Astrocyte of the cerebellum (primary cell): ENCODE measurements at places on chromosomes 3 and 15.
A peak's percentile ranks its signal among the peaks of the same experiment; 100 is the strongest.

DNA sequence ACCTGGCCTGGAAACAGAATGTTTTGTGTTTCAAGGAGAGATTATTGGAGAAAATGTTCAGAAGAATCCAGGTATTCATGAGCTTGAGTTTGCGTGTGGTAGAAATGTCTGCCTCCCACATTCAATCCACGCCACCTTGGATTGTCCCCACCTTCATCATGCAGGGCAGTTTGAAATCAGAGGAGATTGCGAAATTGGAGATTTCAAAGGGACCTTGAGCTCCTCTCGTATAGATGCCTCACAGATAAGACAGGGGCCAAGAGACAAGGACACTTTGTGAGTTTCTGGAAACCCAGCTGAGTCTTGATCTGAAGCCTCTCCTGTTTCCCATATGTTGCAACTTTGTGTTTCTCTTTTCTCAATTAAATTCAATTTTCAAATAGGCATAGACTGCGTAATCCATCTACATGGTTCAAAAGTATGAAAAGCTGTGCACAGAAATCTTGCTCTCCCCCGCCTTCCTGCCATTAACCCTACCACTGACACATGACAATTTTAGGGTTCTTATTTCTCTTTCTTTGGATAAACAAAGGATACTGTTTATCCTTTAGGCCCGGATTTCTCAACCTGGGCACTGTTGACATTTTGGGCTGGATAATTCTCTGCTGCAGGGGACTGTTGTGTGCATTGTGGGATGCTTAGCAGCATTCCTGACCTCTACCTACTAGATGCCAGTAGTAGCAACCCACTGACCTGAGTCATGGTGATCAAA is 53.8 kb downstream of the CMTM8 start:
- no peak for DNase-seq

DNA sequence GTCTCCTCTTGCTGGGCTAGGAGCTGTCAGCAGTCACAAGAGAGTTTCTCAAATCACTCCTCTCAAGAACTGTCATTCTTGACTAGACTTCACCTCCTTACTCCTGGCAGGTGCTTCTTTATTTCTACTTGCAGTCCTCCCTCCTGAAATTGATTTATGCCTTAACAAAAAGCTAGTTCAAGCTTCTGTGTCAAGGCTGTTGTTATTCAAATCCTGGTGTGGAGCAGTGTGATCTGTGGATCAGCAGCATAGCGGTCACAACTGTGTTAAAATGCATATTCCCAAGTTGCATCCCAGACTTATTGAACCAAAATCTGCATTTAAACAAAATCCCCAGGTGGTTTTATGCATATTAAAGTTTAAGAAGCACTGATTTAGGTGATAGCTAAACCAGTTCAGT is 120.7 kb upstream of the MRPL3 start:
- DNase-seq, result no peak

GRCh38 chr15:60557191-60557618 is 78.3 kb upstream of the ICE2 start:
- no peak for DNase-seq

- DNase-seq, result no peak
Observed at GRCh38 chr15:23518104-23518503, 47.4 kb upstream of the MKRN3 start.

DNA sequence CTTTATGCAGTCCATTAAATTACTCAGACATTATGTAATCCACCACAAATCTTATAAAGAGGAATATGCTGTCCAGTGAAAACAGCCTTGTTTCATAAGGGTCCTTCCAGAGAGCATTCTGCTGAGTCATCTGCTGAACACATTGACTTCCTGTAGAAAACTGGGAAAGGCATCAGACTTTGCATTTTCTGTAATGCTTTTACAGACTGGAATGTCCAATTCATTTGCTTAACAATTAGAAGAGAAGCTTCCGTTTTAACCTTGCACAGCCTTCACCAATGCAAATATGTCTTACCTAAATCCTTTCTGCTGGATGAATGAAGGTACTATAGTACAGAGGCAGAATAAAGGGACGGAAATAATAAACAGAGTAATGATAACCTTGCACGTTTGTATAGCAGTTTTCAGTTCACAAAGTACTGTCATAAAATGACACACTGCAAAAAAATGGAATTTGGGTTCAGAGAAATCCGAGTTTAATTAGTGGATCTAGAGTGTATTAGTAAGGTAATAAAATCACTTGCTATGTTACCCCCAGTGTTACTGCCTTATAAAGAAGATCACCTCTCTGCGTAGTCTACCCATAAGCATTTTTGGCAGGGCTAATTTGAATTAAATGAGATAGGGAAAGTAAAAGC is 301.5 kb downstream of the PYDC2 start:
- DNase-seq, result peak; percentile 89

DNA sequence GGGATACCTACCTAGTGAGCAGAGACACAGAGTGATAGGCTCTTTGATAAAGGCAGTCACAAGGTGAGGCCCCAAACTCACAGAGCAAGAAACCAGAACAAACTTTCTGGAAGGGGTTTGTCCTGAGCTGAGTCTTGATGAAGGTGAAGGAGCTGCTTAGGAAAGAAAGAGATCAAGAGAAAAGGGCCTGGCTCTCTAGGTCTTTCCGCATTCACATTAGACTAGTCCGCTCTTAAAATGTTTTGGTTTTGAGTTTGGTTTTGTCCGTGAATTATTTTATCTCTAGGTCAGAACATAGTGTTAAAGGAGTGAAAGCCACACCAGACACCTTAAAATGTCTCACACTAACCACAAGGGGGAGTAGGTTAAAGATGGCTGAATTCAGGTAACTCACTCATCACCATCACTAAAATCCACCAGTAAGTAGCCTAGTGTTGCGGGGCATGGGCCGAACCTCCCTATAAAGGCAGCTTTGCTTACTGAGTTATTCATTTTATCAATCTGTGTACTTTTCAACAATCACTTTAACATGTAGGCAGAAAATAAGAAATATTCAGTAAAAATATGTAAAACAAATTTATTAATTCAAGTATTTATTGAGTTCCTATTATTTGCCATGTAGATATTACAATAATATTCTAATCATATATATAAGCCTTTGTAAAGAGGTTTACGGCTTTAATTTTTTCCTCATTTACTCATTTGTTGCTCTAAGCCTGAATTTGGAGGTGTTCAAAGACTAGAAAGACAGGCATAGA is 121.5 kb upstream of the TSC22D2 start:
- no peak for DNase-seq

- DNase-seq, result no peak
Observed at GRCh38 chr3:14921811-14922705, 25.3 kb upstream of the NR2C2 start.

DNA sequence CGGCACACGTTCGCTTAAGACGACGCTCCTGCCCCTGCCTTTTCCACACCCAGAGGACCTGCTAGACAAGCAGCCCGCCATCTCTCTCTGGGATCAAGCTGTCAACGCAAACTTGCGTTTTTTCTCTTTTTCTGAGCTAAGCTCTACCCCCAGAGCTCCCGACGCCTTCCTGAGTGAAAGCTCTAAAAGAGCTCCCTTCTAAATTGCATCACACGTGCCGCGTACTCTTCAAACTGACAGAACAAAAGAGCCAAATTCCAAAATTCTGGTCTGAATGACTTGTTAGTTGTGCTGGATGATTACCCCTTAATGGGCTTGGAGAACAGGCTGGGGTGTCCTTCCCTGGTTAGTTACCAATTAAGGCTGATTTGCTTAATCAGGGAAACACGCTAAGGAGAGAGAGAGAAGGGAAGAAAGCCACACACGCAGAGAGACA is 81.2 kb downstream of the MDFIC2 start:
- DNase-seq, result no peak

DNA sequence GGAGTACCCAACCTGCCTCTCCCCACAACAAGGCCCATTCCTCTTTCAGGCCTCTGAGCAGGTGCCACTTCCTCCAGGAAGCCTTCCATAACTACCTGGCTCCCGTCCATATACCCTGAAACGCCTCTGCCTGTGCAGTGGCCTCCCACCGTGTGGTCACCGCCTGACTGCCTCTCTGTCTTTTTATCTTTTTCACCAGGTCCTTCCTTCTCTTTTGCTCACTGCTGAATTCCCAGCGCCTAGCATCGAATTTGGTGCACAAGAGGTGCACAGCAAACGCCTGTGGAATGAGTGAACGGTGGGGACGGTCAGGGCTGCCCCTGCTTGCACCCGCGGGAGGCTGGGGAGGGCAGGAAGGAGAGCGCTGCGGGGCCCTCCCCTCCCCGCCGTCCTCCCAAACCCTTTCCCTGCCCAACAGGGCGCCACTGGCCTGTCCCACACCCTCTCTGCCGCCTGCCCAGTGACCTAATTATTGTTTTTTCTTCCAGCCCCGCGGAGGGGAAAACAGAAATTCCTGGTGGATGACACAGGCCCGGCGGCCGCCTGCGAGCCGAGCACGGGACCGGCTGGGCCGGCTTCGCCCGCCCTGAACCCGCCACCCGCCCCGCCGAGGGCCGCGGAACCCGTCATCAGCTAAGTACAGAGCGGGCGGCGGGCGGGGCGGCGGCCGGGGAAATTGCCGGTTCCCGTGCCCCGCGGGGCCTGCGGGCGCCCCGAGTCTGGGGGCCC is 140.1 kb downstream of the SMAD6 start:
- peak; percentile 86 for DNase-seq

DNA sequence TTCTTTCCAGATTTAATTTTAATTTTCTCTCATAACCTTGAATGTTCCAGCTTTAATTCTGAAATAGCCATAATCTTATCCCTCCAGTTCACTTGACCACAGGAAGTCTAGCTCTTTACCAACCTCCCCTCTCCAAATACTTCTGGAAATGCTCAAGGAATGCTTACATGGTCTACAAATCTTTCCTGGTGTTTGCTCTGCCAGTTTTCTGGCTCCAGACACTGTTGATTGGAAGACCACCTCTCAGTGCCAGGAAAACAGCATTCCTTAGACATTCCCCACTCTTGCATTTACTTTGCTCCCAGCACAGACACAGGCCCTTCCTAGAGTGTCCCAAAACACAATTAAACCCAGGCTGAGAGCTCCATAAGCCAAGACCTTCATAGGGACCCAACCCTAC is 98.6 kb downstream of the MESD start:
- DNase-seq, result no peak

GRCh38 chr3:42701371-42702065 is 1.1 kb downstream of the HHATL start:
- peak; percentile 1 for DNase-seq

DNA sequence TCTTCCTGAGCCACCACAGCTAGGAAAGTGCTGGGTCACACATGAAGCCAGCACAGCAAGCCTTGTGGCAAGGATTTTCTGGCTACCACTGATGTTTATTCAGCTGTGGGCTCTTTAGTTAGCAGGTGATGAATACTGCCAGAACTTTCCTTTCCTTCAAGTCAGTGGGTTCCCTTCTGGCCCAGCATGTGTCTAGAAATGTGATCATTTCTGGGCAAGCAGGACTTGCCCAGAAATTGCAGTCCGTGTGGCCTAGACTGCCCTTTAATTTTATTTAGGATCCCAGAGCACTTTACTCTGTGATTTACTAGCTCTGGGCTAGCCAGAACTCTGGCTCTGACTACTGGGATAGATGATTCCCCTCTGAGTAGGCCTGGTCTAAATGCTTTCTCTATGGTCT is 397.5 kb downstream of the ZIC4 start:
- peak; percentile 90 for DNase-seq

DNA sequence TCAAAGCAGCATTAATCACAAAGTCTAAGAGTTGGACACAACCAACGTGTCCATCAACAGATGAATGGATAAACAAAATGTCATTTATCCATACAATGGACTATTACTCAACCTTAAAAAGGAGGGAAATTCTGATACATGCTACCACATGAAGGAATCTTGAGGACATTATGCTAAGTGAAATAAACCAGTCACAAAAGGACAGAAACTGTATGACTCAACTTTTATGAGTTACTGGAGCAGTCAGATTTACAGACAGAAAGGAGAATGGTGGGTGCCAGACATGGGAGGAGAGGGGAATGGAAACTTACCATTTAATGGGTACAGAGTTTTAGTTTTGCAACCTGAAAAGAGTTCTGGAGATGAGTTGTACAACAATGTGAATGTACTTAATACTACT is 43.0 kb upstream of the SEC13 start:
- no peak for DNase-seq

- no peak for DNase-seq
Observed at GRCh38 chr15:81492969-81493645, 119.1 kb upstream of the TMC3 start.

DNA sequence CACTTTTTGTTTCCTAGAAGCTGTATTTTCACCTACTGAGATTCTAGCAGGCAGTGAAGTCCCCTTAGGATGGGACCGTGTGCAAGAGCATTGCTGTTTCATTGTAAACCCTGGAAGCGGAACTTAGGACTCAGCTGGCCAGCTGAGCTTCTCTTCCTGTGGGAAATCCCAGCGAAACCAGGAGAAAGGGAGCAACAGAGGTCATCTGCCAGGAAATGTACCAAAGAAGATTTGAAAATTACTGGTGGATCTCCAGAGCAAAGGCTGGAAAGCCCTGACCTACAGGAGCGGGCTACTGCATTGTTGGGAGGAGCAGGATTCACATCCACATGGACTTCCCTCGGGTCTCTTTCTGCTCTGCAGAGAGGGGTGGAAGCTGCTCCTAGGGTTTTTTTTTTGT is 7.6 kb upstream of the ADPRH start:
- no peak for DNase-seq

GRCh38 chr3:6867269-6867668 is 6.4 kb downstream of the GRM7 start:
- no peak for DNase-seq

GRCh38 chr3:23819599-23820360 is 14.0 kb downstream of the UBE2E1 start:
- no peak for DNase-seq

- DNase-seq, result no peak
Observed at GRCh38 chr15:54580643-54581042, 602.4 kb downstream of the UNC13C start.

DNA sequence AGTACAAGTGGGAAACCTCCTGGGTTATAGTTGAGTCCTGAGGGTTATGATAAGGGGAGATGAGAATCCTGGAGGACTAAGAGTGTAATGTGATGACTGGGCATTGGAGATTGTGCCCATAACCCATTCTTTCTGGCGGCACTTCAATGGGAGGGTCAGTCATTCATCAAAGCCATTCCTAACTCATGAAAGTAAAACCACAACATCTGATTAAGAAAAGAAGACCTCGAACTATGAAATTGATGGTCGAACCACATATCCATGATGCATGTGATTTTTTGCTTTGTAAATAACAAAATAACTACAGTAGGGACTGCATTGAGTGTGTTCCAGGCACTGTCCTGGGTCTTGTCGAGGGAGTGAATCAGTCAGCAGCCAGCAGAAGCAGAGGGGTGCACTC is 215.1 kb downstream of the SHQ1 start:
- DNase-seq, result peak; percentile 39

DNA sequence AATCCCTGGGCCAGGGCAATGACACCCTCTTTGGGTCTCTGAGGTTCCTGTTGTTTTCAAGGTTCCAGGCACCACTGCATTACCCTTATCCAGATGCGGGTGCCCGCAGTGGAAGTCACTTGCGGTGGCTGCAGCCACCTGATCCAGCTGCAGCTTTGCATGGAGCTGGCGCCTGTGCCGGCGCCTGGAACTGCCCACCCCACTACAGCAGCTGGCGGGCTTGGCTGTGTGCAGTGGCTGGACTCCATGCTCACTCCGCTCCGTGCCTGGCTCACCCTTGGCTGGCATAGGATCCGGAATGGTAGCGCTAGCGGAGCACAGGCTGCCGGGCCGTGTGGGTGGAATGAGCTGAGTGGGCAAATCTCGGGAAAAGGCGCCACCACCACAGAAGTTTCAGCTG is 832.6 kb upstream of the CADM2 start:
- no peak for DNase-seq
